Umbilical cord (tissue), 2 donors: ENCODE measurements at places on chromosomes 5 and 9. TPM values are rescaled to one million over a fixed set of nuclear protein-coding genes. Genes with fewer than 3 reads are reported as not detected.
A peak's percentile ranks its signal among the peaks of the same experiment; 100 is the strongest.

- peak; percentile 89 for DNase-seq
Observed at GRCh38 chr5:14153932-14154731, 11.0 kb downstream of the TRIO start.

- DNase-seq, result no peak
Observed at GRCh38 chr5:177241768-177242167, 61.8 kb downstream of the RAB24 start.

- DNase-seq, result peak; percentile 85
Observed at GRCh38 chr9:2128618-2129017, 113.5 kb downstream of the SMARCA2 start.

Gene OR1Q1
- total RNA-seq, result 9.6 TPM

Gene C1QTNF3
- 200 TPM for total RNA-seq

- peak; percentile 48 for DNase-seq
Observed at GRCh38 chr5:74332682-74333081, 307.8 kb downstream of the ENC1 start.

Gene GFPT2
- total RNA-seq, result 170 TPM
